ENCODE measurements at places on chromosomes 3 and 15.

DNA sequence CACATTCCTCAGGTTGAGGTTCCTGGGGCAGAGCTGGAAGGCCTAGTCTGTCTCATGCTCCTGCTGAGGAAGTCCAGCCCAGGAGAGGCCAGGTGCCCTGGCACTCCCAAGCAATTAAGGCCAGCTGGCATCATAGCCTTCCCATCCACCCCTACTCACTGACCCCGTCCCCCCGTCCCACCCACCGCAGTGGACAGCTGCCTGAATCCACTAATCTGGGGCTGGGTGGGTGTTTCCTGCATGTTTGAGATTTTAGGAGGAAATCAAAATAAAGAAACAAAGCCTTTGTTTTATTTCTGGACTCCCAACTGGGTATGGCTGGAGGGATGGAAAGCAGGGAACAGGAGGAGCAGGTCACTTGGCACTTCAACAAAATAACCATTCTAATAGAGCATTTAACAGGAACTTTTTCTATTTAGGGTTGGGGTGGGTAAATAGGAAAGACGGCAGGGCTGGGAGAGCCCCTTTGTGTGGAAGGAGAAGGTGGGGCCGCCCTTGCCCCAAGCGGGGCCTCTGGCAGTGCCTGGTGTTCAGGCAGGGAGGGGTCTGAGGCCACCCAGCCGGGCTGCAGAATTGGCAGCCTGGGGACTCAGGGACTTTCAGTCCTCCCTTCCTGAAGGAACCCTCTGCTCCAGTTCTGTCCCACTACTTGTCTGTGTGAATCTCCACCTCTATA, 8.5 kb downstream of the MRAS start:
- DNase-seq: no peak

DNA sequence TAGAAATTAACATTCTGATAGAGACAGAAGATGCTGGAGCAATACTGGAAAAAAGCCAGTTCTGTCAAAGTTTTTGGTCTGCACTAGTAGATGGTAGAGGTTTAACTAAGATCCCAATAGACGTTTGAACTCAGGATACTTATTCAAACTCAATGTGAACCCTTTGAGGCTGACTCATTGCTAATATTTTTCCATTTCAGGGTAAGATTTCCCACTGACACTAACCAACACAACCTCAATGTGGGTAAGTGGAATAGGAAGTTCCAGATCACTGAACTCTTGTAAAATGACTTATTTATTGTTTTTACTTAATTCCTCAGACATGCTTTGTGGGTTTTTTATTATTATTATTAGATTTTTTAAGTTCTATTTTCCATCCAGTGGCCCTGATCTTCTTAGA, 1024.8 kb downstream of the EPHA3 start:
- no peak for DNase-seq

- DNase-seq: no peak
These were observed 302.3 kb upstream of the ICE2 start for GRCh38 chr15:60781211-60781713.

- no peak for DNase-seq
These were observed 1030.2 kb downstream of the MCTP2 start for GRCh38 chr15:95261546-95261945.

GRCh38 chr3:89315750-89316470, 208.5 kb downstream of the EPHA3 start:
- DNase-seq: no peak

Data from osteoblast (primary cell).